Posterior cingulate gyrus (tissue), 11 donors: ENCODE measurements at places on chromosomes 16 and 17.

- no peak for DNase-seq
Measured at GRCh38 chr16:50521246-50521900, 26.8 kb upstream of the NKD1 start.

GRCh38 chr17:76744747-76745146 lies 6.8 kb downstream of the MFSD11 start:
- DNase-seq = no peak

- no peak for DNase-seq
Measured at GRCh38 chr17:37218849-37219248, 156.9 kb upstream of the C17orf78 start.

GRCh38 chr17:77083531-77083930 lies 57.2 kb upstream of the SEC14L1 start:
- no peak for DNase-seq

GRCh38 chr17:2213291-2213960 lies 90.2 kb downstream of the SMG6 start:
- DNase-seq = peak; percentile 35

GRCh38 chr17:79806446-79806760 lies 9.5 kb upstream of the CBX8 start:
- DNase-seq = no peak

DNA sequence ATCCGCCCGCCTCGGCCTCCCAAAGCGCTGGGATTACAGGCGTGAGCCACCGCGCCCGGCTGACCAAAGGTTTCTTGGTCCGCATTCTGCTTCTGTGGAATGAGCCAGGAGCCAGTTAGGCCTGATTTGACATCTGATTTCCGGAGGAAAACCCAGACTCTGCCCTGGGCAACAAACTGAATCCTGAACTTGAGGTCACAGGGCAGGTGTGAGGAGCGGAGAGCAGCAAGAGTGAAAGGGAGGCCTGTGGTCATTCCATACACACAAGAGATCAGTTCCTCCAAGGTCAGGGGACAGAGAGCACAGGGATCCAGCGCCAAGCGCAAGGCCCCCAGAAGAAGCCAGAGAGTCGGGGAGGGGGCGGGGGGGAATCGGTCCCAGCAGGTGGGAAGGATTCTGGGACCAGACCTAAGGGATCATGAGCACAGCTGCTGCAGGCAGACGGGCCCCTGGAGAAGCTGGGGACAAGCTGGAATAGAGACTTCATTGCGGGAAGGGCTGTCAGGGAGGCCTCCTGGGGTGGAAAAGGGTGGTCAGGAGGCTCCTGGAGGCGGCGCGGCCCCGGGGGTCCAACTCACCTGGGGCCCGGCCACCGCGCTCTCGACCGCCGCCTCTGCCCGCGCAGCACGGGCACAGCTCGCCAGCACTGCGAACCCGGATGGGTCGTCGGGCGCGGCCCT lies 436 bp downstream of the SHPK start:
- no peak for DNase-seq

DNA sequence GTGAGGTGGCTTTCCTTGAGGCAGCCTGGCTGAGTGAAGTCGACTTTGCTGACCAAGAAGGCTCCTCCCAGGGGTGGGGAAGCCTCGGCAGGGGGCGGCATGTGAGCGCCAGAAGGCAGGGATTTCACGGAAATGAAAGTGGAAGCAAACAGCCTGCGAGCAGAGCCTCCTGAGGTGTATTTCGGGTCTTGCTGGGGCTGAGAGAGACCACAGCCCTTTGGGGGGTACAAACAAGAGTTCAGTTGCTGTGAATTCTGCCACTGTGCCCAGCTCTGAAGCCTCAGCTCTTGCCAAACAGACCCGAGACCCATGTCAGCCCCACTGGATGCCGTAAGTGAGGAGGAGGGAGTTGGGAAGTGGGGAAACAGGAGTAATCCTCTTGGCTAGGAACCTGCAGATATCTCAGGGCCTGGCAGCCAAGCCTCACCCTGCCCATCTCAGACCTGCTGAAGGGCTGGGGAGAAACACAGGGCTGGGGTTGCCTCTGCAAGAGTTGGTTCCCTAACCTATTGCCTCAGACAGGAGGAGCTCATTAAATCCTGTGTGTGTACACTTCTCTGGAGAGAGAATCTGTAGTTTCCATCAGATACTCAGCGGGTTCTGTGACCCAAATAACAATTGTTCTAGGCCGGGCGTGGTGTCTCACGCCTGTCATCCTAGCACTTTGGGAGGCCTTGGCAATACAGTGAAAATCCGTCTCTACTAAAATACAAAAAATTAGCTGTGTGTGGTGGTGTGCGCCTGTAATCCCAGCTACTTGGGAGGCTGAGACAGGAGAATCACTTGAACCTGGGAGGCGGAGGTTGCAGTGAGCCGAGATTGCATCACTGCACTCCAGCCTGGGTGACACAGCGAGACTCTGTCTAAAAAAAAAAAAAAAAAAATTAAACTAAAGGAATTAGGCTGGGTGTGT lies at the start of gene IFI35:
Gene IFI35, plus strand, starts transcription at position 146 of the 913 bp plus-strand sequence. Its CDS starts 164 bp downstream, at position 310.
- DNase-seq = peak; percentile 96

DNA sequence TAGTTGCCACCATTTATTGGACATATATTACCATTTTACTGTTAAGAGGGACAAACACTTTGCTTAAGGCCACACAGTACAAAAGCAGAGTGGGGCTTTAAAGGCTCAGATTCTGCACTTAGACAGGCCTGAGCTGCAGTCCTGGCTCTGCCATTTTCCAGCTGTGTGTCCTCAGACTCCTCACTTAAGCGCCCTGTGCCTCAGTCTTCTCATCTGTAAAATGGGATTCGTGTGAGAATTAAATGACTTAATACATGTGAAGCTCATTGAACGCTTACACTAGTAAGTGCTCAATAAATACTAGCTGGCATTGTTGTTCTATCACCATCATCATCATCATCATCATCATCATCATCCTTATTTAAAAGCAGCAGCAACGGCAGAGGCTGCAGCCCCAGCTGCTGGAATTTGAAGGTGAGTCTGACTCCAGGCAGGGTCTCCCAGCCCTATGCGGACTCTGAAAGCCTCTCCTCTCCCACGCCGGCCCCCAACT lies 445 bp upstream of the CACNG5 start:
- no peak for DNase-seq

GRCh38 chr17:40290629-40291280 lies 3.1 kb downstream of the CDC6 start:
- DNase-seq = no peak
